ENCODE measurements at places on chromosomes 5 and 9.

- no peak for DNase-seq
These were observed 146.2 kb upstream of the RASA1 start for GRCh38 chr5:87121304-87122150.

DNA sequence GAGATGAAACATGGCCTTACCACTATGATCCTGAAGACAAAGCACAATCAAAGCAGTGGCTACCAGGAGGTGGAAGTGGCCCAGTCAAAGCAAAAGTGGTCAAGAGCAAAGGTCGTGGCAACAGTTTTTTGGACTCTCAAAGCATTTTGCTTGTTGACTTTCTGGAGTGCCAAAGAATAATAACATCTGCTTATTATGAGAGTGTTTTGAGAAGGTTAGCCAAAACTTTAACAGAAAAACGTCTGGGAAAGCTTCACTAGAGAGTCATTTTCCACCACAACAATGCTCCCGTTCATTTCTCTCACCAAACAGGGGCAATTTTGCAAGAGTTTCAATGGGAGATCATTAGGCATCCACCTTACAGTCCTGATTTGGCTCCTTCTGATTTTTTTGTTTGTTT, 33.6 kb upstream of the MAMDC2 start:
- DNase-seq = no peak

DNA sequence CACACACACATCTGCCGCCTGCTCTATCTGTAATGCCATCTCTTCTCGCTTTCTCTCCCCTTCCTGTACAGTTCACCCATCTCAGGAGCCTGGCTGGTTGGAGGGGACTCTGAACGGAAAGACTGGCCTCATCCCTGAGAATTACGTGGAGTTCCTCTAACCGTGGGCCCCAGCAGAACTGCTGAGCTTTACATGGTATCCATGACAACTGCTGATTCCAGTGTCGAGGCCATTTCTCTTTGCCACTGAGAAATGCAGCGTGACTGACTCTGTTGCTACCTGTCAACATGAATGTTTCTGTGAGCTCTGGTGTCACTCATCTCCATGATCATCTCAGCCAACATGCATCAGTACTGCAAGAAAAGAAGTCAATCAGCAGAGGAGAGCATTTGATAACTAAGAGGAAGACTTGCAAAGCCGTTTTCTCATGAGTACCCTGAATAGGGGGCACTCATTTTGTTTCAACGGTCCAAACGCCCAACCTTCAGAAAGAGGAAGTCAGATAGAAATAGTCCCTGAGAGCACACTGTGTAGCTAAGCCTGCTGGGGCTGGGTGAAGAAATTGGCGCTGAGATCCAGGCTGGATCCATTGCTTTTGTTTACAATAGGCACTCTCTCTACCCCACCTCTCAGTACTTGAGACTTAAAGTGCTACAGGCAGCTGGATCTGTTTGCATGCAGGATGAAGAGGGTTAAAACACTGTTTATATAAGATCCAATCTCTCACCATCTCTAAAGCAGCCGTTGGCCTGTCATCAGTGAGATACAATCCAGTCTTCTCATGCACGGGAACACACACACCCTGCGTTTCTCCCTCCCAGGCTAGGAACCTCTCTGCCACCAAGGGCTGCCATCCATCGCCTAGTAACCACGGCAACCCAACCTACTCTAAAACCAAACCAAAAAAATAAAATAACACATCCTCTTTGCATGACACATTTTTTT, 180.9 kb downstream of the NR3C1 start:
- no peak for DNase-seq

GRCh38 chr9:135574943-135575342, 13.4 kb downstream of the PAEP start:
- no peak for DNase-seq

- DNase-seq = peak; percentile 38
These were observed 46.2 kb downstream of the PCA3 start for GRCh38 chr9:76810377-76810957.

GRCh38 chr5:92637960-92638359, 943.1 kb downstream of the NR2F1-AS1 start:
- no peak for DNase-seq

DNA sequence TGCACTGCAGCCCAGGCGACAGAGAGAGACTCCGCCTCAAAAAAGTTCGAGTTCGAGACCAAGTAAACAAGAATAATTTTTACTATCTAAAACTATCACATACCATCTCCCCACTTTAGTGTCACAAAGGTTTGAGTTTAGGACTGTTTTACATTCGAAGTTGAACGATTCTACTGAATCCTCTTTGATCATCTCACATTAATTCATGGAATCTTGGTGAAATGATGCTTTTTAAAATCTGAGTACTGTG, 715 bp upstream of the RPS6 start:
- no peak for DNase-seq

GRCh38 chr5:79568632-79569190, 43.5 kb upstream of the TENT2 start:
- no peak for DNase-seq

DNA sequence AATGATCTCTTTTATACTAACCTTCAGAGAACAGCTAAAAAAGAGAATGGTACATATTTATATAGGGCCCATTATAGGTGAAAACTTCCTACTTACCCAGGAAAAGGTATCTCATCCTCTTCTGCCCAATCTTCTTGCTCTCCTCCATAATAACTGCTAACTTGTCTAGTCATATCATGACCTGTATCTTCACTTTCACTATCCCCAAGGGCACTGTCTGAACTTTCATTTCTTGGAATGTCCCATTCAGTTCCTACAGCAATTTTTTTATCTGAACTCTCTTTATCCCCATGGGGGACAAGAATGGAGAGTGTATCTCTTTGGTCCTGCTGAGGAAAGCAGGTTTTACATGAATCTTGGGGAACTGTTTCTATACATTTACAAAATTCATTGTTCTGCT, 36.4 kb upstream of the RAPGEF6 start:
- no peak for DNase-seq

- DNase-seq = no peak
These were observed 77.3 kb upstream of the ITGA1 start for GRCh38 chr5:52710310-52710971.

GRCh38 chr5:43367453-43367852, 44.7 kb downstream of the CCL28 start:
- no peak for DNase-seq

- no peak for DNase-seq
These were observed 120.2 kb downstream of the PSD2 start for GRCh38 chr5:139915834-139916233.

- DNase-seq = no peak
These were observed 61.9 kb downstream of the NSD1 start for GRCh38 chr5:177195307-177195952.

Data from muscle of arm (tissue), 14 donors.